ENCODE measurements at places on chromosomes 1 and 21. TPM values are rescaled to one million over a fixed set of nuclear protein-coding genes. Genes with fewer than 3 reads are reported as not detected.

- peak; percentile 86 for DNase-seq
Observed at GRCh38 chr1:23530747-23531561, at the start of gene E2F2. Gene E2F2, minus strand, starts transcription at chr1:23531233. Its CDS starts 440 bp downstream, at chr1:23530793.

- DNase-seq, result no peak
Observed at GRCh38 chr1:49630156-49630555, 393.6 kb downstream of the AGBL4 start.

DNA sequence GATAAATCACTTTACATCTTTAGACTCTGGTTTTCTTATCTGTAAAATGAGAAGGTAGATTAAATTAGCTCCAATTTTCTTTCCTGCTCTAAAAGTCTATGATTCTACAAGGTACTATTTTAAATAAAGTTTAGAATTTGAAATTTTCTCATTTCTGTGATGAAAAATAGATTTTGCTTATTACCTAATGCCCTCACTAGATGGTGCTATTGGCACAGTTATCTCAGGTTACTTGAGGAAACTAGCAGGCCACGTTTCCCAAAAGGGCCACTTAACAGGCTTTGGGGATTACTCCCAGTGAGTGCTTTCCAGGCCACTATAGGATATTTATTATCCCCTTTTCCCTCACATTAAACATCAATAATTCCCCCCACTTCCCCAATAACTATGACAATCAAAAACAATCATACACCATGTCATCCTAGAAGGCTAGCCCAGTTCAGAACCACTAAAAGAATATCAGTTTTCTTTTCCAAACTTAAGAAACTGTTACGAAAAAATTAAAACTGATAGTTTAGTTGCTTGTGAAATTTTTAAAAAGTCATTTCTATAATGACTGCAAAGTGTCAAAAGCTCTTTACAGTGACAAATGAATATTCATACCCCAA lies 30.6 kb downstream of the OMA1 start:
- DNase-seq, result no peak

- no peak for DNase-seq
Observed at GRCh38 chr1:83060221-83060620, 938.7 kb downstream of the TTLL7 start.

DNA sequence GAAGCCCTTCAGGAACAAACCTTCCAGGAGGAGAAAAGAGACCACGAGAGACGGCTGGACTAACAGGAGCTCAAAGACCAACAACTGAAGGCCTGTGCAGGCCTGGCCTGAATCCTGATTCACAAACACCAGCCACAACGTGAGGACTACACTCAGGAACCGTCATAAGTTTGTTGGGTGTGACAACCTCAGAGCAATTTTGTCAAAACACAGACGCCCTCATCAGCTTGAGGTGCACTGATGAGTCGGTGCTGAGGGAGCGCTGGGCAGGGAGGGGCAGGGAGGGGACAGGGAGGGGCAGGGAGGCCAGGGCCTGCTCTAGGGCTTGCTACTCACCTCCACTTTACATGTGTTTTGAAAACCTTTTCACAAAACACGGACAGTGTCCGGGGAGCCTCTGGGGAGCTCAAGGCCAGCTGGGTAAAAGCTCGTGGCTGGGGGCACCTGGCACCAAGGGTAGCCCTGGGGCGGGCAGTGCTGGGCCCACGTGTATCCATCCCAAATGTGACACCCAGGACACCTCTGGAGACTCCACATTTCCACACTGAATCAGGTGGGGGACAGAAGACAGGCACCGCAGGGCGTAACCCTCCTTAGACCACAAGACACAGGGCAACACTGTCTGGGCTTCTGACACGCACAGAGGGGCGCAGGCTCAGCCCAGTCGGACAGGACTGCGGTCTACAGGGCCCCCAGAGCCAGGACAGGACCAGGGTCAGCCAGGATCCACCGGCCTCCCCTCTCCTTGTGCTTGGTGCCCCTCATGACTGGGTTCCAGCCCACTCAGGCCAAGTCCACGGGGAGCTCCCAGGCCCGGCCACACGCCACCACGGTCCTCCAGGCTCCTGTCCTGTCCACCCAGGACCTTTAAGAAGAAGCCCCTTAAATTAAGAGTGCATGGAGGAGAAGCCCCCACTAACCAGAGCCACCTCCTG lies 16.5 kb downstream of the LSS start:
- no peak for DNase-seq

- no peak for DNase-seq
Observed at GRCh38 chr1:77857552-77857951, 30.9 kb upstream of the NEXN start.

DNA sequence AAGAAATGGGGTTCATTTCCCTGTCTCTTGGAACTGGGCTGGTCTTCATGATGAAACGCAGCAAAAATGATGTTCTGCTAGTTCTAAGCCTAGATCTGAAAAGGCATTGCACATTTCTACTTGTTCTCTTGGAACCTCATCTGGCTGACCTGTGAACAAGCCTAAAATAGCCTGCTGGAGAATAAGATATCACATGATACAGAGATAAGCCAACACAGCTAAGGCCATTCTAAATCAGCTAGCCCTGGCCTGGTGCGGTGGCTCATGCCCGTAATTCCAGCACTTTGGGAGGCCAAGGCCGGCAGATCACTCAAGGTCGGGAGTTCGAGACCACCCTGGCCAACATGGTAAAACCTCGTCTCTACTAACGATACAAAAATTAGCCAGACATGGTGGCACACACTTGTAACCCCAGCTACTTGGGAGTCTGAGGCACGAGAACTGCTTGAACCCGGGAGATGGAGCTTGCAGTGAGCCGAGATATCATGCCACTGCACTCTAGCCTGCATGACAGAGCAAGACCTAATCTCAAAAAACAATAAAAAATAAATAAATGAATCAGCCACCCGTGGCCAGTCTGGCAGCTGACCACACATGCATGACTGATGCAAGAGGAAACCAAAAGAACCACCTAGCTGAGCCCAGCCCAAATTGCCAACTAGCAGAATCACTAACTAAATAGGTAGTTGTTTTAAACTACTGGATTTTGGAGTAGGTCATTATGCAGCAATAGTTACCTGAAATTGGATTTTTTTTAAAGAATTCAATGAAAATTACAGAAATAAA lies 18.0 kb downstream of the CD244 start:
- no peak for DNase-seq

- DNase-seq, result no peak
Observed at GRCh38 chr1:105632342-105633196, 1423.9 kb upstream of the PRMT6 start.

GRCh38 chr1:53500204-53501064 lies 41.2 kb downstream of the DMRTB1 start:
- DNase-seq, result no peak

GRCh38 chr1:102546251-102546650 lies 549.5 kb upstream of the OLFM3 start:
- no peak for DNase-seq

- no peak for DNase-seq
Observed at GRCh38 chr1:232300466-232300865, 329.5 kb downstream of the SIPA1L2 start.

DNA sequence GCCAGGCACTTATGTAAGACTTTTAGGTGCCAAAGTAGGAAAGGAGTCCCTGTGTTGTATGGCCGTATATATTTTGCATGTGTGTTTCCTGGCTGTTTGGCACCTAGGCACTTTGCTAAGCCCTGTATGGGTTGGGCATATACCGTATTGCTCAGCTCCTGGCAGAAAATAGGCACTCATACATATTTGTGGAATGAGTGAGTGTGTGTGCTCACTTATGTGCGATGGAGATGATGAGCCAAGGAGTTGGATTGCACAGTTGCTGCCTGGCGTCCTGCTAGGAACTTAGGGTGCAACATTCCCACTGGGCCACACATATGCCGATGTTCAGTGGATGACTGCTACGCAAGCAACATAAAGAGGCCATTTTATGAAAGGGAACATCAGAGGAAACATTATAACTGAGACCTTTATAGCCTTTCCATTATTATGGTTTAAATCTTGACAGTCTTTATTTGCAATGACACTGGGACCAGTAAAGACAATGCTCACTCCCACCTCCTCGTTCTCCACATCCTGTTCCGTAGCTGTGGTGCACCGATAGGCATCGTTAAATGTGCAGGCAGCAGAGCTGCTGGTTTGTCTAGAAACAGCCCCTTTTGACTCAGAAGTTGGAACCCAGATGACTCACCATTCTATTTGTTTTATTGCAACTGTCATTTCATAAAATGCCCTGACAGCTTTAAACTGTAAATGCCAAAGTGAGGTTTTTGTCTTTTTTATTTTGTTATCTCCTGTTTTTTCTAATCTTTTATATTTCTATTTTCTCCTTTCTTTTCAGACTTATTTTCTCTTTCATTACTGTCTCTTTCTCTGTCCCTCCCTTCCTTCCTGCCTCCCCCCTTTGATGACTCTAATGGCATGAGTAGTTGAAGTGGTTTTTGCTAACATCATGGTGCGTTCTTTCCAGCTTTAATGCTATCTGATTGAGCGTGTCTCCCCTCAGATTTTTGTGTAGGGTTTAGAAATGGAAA lies 36.1 kb downstream of the PEX14 start:
- no peak for DNase-seq

DNA sequence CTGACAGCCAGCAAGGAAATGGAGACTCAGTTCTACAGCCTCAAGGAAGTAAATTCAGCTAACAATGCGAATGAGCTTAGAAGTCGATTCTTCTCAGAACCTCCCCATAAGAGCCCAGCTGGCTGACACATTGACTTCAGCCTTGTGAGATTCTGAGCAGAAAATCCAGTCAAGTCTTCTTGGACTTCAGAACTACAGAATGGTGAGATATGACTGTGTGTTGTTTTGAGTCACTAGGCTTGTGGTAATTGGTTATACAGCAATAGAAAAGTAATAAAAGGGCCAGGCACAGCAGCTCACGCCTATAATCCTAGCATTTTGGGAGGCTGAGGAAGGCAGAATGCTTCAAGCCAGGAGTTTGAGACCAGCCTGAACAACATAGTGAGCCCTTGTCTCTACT lies 161.8 kb upstream of the IVNS1ABP start:
- no peak for DNase-seq

- DNase-seq, result peak; percentile 90
Observed at GRCh38 chr21:41878831-41879189, 334 bp downstream of the PRDM15 start.

DNA sequence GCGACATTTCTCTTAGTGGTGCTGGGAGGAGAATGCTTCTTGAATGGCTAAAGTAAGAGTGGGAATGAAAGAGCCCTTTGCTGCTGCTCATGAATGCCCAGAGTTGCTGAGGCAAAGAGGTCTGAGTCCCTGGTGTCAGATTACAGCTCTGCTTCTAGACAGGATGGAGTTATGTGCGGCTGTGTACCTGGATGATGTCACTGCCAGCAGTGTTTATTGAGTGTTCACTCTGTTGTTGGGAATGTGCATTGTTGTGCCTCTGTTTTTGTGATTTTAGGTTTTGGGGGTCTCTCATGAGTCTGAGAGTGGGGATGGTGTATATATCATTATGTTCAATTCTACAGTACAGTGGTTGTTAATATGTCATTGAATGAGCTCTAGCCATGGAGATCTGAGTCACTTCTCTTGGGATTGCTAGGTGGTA lies 2.7 kb downstream of the CDC14A start:
- DNase-seq, result peak; percentile 28

- no peak for DNase-seq
Observed at GRCh38 chr1:5647234-5647633, 345.0 kb downstream of the NPHP4 start.

DNA sequence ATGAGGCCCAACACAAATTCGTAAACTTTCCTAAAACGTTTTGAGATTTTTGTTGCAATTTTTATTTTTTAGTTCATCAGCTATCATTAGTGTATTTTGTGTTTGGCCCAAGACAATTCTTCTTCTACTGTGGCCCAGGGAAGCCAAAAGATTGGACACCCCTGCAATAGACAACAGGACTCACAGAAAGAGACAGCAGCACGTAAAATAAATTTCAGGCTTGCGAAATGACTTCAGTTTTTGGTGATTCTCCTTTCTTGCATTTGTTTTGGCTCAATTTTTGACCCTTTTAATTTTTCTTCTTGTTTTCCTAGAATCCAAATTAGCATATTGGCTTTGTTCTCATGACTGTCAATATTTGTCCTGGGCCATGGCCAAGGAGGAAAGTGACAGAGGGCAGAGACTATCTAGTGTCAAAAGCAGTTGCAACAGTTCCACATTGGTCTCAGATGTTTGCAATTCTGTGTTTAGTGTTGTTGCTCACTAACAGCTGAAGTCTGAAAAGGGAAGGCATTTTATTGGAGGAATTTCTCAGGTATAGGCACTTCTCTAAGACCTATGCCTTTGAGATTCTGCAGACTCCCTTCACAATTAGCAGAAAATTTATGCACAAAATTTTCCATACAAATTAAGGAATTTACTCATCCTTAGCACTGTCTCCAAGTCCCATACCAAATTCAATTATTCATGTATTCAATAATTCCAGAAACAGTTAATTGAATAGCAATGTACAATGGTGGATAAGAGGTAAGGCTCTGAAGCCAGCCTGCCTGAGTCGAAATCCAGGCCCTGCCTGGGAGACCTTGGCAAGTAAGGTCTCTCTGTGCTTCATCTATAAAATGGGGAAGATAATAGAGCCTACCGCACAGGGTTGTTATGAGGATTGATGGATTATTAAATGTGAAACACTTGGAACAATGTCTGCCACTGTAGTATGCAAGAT lies 160.9 kb upstream of the IVNS1ABP start:
- DNase-seq, result no peak

GRCh38 chr1:8364528-8365442 lies 46.9 kb downstream of the SLC45A1 start:
- no peak for DNase-seq

The LRRC38 gene
- not detected for total RNA-seq

The KCNJ9 gene
- not detected for total RNA-seq

The C4BPA gene
- 2.0 TPM for total RNA-seq

The ACTL8 gene
- not detected for total RNA-seq

The LCE1E gene
- total RNA-seq, result not detected

The CGN gene
- total RNA-seq, result 40.0 TPM

The RAVER2 gene
- total RNA-seq, result 4.5 TPM
